T-helper 1 cell (primary cell): ENCODE measurements at places on chromosomes 2 and 18.

- DNase-seq, result no peak
These were observed 273.2 kb upstream of the RGPD4 start for GRCh38 chr2:107553539-107553938.

DNA sequence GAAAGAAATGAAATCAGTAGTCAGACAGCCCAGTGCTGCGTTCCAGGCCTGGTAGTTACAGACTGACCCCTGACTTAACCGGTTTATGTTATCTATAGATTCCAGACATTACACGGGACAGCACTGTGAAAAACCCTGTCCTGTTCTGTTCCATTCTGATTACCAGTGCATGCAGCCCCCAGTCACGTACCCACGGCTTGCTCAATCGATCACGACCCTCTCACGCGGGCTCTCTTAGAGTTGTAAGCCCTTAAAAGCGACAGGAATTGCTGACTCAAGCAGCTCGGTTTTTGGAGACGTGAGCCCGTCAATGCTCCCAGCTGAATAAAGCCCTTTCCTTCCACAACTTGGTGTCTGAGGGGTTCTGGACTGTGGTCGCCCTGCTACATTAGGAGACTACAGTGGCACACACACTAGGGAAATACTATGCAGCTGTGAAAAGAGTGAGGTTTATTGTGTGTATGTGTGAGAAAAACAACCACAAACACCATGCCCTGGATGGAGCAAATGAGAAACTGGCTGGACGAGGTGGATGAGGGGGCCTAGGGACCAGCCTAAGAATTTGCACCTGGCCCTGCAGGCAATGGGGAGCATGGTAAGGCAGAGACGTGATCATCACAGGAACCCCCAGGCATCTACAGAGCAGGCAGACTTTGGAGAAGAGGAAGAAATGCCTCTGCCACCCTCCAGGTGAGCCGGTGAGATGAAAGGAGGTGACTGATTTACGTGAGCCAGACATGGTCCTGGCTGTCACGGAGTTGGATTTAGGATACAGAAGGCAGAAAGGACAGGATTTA, 49.1 kb upstream of the SEMA4C start:
- DNase-seq, result no peak

GRCh38 chr2:53818854-53819435, 32.1 kb downstream of the ERLEC1 start:
- DNase-seq, result no peak

DNA sequence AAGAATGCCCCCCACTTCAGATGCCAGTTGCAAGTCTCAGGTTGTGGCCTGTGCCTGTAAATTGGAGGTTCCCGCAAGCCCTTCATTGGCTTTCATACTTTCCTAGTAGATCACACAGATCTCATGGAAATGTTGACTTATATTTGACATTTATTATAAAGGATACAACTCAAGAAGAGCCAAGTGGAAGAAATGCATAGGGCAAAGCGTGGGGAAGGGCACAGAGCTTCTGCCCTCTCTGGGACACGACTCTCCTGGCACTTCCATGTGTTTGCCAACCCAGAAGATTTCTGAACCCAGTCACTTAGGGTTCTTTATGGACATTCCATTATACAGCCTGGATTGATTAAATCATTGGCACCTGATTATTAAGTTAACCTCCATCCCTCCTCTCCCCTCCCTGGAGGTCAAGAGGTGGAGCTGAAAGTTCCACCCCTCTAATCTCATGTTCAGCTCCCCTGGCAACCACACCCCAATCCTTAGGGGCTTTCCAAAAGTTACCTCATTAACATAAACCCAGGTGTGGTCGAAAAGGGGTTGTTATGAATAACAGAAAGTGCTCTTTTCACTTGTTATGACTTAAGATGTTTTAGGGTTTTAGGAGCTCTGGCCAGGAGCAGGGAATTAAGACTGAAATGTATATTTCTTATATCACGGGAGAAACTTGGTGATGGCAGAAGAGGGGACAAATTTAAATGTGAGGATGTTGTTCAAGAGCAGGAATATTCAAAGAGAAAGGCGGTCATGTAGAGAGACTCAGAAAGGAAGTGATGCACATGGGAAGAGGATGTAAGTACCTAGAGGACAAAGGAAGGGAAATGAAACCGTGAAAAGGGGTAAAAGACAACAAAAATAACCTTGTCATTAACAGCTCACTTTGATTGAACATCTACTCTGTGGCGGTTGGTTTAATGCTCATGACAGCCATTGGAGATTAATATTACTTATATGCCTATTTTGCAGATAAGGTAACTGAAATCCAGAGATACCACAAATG, 31.8 kb downstream of the SP100 start:
- DNase-seq, result peak; percentile 67

DNA sequence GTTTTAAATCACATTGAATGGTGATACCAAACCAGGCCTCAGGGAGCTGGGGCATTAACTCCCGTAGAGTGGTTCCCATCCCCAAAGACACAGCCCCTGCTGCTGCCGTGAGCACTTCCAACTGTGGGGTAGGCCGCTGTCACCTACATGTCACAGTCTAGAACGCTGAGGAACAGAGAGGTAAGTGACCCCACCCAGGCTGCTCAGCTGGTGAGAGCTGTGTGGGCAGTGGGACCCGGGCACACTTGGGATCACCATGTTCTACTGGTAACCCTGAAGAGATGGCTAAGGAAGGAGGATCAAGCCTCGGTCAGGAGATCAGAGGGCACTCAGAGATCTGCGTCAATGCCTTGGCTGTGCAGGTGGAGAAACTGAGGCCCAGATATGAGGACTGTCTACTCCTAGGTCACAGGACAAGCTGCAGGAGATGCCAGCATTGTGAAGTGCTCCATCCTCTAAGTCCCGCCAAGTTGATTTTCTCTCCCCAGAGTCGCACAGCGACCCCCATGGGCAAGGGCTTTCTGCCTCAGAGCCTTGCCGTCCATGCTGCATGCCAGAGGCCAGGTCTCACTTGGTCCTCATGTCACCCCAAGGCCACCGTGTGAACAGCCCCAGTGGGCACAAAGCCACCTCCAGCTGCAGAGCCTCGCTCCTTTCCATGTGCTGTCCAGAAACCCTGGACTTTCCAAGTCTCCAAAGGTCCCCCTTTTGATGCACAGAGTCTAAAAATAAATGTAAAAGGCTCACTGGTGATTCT, 144.2 kb upstream of the OTOS start:
- no peak for DNase-seq

DNA sequence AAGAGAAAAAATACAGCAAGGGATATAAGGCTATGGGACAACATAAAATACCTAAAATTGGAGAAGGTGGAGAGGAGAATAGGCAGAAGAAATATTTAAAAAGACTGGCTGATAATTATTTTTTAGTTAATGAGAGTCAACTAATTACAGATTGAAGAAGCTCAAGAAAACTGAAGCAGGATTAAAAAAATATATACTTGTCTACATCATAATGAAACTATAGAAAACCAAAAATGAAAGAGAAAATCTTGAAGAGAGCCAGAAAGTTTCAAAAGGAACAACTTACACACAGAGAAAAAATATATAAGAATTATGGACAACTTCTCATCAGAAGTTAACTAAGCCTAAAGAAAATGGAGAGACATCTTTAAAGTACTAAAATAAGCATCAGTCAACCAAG, 62.9 kb upstream of the APCDD1 start:
- no peak for DNase-seq

- DNase-seq, result no peak
These were observed 50.1 kb downstream of the SLC14A1 start for GRCh38 chr18:45774065-45774521.

GRCh38 chr18:9696112-9696511, 12.0 kb upstream of the RAB31 start:
- no peak for DNase-seq

- no peak for DNase-seq
These were observed 29.6 kb upstream of the FAM117B start for GRCh38 chr2:202605174-202605573.

DNA sequence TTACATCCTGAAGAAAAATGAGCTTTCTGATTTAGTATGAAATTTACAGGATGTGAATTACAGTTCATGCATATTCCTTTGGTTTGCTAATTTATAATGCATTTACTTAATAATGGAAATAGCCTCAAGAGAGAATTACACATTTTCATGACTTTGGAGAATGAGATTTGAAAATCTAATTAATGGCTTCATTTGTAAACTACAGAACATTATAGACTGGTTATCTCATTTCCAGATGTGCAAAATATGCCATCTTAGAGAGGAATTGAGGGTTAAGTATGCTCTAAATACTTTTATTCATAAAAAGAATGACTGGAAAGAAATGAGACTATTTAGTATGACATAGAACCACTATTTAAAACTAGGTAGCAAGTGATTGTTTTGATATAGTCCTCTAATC, 94.2 kb upstream of the DNAJC10 start:
- no peak for DNase-seq

- DNase-seq, result no peak
These were observed 70.6 kb upstream of the FOSL2 start for GRCh38 chr2:28322051-28322450.

- no peak for DNase-seq
These were observed 15.3 kb downstream of the SP9 start for GRCh38 chr2:174350018-174350417.

DNA sequence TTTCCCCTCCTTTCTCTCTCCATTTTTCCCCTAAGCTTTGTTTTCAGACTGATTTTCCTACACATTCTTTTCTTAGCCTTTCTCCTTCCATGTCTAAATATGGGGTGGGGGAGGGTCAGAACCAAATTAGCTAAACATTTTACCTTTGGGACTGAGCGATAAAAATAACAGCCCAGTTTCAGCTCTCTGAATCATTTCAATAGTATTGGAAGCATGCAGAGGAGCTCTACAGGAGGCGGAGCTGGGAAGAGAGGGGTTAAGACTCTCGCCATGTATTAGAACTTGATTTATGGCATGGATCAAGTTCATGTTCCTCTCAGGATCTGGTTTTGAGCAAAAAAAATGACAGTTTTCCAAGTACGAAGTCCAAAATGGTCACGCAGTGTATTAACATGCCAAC, 109.1 kb downstream of the CPO start:
- DNase-seq, result no peak

DNA sequence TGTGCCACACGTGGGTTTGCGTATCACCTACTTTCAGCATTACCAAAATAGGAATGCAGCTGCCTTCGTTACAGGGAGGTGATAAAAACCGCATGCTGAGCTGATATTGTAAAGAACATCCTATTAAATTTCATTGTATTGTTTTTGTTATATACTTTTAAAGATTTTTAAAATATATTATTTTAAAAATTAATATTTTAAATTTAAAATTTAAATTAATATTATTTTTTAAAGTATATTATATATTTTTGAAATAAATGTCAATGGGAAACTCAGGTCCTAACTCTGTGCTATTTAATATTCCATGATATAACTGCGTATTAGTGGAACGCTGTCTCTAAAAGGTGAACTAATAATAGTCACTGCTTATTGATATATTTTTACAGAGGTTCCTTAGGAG, 51.2 kb downstream of the CTNNA2 start:
- no peak for DNase-seq

DNA sequence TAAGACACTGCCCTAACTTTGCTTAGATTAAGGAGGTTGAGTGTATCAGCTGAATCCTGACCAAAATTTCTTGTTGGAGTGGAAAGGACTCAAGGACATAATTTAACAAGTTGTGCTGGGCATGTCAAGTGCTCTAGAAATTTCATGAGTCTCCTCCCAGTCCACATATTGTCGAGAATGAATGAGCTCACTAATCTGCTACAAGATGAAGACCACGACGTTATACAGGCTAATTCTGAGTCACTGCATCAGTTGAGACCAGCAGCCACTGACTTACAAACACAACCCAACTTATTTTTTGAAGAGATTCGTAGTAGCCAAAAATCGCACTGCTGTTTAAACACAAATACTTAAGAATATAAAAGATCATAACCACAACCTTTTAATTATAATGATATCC, 28.7 kb upstream of the SLC8A1 start:
- DNase-seq, result no peak

DNA sequence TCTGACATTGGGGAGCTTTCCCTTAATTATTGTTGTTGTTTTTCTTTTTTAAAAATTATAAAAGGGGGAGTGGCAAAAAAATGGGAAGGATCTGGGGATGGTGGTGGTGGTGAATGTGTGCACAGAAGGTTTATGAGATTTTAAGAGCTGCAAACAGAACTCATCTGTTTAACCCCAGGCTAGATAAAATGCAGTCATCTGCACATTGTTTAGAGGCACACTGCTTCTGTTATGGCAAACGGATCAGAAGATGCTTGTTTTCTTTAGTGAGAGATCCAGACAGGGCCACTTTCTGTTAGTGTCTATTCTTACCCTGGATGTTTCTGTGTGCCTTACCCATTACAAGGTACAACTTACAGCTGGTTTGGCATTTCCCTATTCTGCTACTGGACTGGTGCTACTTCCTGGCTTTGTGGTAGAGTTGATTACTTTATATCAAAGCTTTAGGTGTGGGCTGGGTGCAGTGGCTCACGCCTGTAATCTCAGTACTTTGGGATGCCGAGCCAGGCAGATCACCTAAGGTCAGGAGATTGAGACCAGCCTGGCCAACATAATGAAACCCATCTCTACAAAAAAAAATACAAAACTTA, 68.2 kb upstream of the NRP2 start:
- DNase-seq, result no peak

- no peak for DNase-seq
These were observed 250.9 kb downstream of the PTH2R start for GRCh38 chr2:208657468-208657867.

- no peak for DNase-seq
These were observed 14.4 kb downstream of the MTERF4 start for GRCh38 chr2:241087420-241088268.

GRCh38 chr2:68458981-68459380, 8.1 kb downstream of the FBXO48 start:
- no peak for DNase-seq

- DNase-seq, result no peak
These were observed 18.2 kb downstream of the FBLN7 start for GRCh38 chr2:112156152-112156986.

GRCh38 chr2:24508878-24509277, 17.8 kb downstream of the NCOA1 start:
- no peak for DNase-seq

- no peak for DNase-seq
These were observed 262.7 kb downstream of the SETBP1 start for GRCh38 chr18:44943311-44943881.

GRCh38 chr2:169107645-169108044, 38.3 kb downstream of the DHRS9 start:
- DNase-seq, result no peak

DNA sequence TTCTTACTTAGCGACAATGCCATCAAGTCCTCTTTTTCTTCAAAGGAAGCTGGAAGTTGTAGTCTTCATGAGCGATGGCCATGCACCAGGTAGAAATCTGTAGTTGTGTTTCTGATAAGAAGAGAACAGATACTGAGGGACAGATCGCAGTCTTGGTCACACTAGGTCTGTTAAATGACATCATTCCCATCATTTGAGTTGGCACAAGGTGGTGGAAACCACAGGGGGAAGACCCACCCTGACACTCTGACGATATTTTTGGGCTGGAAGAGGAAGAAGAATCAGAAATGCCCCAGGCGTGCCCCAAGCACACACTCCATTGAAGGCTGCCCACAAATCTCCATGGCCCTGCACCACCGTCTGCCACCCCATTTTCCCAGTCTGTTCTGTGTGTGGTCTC, 89.0 kb upstream of the BOD1L2 start:
- DNase-seq, result no peak

- no peak for DNase-seq
These were observed 64.6 kb downstream of the NCKAP1 start for GRCh38 chr2:182973441-182974352.
